Kidney epithelial cell (primary cell): ENCODE measurements at places on chromosomes 6 and 20.

DNA sequence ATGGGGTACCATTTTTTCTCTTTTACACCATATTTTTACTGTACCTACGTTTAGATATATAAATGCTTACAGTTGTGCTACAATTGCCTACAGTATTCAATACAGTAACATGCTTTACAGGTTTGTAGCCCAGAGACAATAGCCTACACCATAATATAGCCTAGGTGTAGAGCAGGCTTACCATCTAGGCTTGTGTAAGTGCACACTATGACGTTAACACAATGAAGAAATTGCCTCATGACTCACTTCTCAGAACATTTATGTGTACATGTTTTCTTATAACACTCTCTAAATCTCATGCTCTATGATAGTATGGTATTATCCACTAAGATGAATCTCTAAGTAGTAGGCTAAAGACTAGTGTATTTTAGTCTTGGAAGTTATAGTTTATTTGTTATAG lies 13.5 kb downstream of the GPR63 start:
- no peak for DNase-seq

DNA sequence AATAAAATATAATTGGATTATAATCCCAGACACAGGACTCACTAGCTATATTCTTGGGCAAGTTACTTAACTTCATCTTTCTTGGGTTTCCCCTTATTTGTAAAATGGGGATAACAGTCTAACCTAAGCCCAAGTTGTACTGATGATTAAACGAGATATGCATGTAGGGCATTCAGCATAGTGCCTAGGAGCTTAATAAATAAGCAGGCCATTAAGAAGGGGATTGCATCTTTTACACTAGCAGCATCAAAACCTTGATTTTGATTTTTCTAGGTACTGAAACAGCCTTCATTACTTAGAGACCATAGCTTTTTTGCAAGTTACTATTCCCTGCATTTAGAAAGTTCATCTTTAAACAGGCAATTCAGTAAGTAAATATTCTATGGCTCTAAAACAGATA lies 2.2 kb upstream of the QKI start:
- DNase-seq = no peak

DNA sequence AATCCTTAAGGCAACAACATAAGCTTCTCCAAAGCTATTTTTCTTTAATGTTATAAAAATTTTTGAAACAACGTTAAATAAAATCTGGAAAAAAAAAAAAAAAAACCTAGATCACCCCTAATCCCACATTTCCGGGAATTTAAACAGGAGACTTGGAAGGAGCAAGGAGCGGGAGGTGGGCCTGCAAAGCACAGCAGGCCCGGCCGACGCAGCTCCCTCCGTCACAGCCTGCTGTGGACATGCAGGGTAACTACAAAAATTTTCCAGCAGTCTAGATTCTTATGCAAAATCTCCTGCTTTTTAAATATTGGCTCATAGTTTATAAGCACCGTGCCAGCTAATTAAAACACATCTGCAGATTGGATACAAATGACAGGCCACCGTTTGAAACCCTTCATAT lies 23.5 kb downstream of the FOXF2 start:
- DNase-seq = no peak

DNA sequence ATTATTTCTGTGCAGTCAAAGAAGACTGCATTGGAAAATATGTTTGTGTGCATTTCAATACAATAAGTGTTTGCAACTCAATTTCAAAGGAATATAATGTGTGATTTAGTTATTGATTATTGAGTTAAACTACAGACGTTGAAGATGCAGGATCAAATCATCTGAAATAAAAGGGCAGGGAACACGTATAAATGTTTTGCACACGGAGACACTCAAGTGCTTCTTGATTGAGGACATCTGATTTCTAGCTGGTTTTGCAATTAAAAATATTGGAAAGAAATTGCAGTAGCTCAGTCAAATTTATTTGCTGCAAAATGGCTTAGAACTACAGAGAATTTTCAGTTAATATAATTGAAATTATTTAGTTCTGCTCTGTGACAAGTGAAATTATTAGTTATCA lies 412.7 kb downstream of the UTRN start:
- no peak for DNase-seq

GRCh38 chr6:93964321-93964720 lies 545.0 kb upstream of the EPHA7 start:
- no peak for DNase-seq

DNA sequence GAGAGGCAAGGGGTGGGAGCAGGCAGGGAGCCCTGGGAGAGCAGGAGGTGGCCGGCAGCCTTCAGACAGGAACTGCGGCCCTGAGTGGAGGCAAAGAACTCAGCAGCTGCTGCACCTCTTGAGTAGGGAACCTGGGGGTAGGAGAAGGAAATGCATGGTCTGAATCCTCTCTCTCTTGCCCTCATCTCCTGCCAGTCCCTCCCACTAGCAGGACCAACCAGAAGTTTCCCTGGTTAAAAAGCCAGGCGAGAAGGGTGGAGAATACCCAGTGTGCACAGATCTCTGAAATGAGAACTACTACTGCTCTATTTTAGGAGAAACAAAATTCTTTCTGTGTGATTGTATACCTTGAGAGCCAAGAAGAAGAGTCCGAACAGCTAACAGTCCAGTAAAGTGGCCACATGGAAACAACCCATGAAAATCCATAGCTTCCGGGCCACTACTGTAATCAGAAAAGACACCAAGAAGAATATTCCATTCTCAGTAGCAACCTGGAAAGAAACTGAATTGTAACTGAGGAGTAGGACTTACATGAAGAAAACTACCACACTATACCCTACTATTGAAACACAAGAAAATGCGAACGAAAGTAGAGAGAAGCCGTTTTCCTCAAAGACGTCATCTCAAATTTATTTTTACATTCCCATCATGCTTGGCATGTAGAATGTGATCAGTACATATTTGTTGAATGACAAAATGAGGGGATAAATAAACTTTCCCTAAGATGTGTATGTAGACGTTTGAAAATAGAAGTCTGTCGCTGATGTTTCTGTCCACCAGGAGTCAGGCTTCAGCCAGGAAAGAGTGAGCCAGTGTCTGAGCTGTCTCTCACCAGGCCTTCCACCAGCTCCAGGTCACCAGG lies 25.6 kb downstream of the WRNIP1 start:
- no peak for DNase-seq

- peak; percentile 88 for DNase-seq
These were observed 227.0 kb downstream of the BMP2 start for GRCh38 chr20:6994452-6994851.

DNA sequence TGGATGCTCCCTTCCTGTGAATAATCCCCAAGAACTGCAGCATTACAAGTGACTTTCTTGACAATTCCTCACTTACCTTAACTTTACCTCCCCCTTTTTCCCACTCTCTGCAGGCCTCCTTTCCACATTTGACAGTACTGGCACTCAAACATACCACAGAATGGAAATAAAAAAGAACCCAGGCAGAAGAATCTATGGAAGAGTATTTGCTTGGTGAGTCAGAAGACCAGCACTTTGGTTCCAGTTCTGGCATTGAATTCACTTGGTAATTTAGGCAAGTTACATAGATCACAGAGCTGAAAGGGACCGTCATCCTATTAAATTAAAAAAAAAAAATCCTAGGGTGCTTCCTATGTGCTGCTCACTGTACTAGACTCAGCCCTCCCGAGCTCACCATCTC lies 55.0 kb downstream of the BTBD9 start:
- DNase-seq = no peak

- DNase-seq = no peak
These were observed 21.2 kb downstream of the TRAM2 start for GRCh38 chr6:52555518-52556233.

- no peak for DNase-seq
These were observed 228.2 kb downstream of the KCNQ5 start for GRCh38 chr6:72850040-72850439.

GRCh38 chr6:161204866-161205557 lies 68.8 kb downstream of the AGPAT4 start:
- DNase-seq = no peak

DNA sequence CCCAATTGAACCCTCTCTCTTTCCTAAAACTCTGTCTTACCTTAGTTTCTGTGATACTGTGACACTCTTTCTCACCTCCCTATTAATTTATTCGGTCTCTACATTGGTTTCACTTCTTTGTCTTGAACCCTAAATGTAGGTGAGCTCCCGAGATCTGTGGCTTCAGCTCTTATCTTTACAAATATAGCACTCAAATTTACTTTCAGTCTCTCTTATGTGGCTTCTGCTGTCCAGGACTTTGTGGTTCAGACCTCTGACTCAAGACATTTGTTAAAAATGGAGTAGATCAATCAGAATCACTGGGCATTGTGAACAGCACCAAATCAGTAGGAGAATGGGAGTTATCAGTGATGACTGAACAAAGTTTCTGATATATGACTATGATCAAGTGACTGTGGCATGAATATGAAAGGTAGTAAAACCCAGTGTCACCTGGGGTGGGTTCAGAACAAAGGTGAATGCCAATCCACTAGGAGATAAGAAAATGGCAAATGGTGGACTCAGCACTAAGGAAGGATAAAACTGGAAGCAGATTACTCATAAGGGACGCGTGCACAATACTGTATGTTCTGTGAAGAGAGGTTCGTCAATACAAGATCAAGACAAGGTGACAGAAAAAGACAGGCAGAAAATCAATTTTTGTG lies 27.2 kb downstream of the IL17F start:
- no peak for DNase-seq

GRCh38 chr20:47576516-47577033 lies 74.9 kb downstream of the NCOA3 start:
- peak; percentile 77 for DNase-seq

DNA sequence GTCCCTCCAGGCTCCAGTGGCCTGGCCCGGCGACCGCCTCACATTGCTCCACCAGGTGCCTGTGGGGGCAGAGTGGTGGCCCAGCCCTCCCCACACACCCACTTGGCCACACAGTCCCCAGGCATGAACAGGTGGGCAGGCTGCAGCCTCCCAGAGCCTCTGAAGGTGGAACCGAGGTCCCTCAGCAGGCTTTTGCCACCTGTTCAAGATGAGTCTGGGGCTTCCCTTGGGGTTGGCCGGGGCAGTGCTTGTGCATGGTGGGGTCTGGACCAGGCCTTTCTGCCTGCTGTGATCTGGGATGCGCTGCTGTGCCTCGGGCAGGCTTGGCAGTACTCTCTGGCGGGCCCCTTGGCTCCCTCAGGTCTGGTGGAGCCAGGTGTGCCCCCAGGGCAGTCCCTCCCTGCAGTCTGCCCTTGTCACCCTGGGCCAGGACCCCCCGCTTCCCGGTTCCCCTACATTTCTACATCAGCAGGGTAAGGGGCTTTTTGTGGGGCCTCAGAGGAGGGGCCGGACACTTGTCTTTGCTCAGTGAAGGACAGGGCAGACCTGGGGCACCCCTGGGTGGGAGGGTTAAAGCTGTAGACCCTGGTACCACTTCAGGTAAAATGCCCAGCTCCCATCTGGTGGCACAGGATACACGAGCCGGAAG lies 2.7 kb upstream of the COL9A3 start:
- no peak for DNase-seq

GRCh38 chr6:33869826-33870423 lies 66.1 kb upstream of the MLN start:
- no peak for DNase-seq

GRCh38 chr20:37741570-37741969 lies 47.7 kb downstream of the CTNNBL1 start:
- no peak for DNase-seq

DNA sequence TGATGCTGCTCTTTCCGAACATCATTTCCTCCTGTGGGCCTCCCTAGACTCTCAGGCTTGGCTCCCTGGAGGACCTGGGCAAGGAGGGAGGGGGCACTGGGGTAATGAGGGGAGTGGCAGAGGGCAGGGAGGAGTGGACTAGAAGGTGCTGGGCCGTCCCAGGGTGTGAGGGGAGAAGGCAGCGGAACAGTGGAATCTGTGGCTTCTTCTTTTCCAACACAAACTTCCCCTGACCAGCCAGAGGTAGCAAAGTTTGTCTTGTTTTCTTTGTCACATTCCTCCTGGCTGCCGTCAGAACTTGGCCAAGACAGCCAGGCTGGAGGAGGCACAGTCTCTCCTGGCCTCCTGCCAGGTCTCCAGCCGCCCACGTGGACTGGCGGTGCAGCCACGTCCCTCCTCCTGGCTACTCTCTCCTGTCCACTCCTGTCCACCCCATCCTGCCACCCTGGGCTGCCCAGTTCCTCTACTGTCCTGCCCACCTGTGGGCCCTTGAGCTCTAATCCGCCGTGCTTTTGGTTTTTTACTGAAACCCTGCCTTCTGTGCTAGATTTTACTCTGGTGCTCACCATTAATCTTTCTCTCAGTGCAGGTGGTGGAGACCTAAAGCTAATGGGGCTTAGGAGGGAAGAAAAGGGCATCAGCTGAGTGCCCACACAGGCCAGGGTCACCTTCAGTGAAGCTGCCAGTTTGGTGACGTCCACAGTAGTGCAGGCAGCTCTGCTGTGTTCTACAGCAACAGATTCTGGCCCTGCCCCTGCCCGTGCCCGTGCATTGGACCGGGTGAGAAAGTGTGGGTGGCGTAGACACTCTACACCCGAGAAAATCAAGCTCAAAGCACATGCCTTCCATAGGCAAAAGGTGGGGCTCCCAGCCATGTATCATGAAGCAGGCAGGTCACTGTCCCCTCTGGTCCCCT lies 2.8 kb upstream of the CDSN start:
- no peak for DNase-seq

DNA sequence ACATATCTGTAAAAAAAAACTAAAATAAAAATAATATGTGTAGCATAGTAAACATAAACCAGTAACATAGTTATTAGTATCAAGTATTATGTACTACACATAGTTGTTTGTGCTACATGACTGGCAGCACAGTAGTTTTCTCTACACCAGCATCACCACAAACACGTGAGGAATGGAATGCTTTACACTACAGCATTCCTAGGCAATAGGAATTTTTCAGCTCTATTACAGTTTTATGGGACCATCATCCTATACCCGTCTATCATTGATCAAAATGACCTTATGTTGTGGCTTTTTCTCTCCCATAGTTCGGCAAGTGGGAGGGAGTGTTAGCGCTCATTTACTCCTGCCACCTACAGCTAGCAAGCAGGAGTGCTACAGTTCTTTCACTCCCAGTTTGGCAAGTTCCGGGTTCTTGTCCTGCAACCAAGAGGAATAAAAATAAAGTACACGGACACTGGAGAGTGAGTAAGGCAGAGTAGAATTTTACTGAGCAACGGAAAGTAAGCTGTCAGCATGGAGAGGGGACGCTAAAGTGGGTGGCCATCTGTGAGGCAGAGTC lies 196.8 kb upstream of the HSF2 start:
- DNase-seq = no peak

DNA sequence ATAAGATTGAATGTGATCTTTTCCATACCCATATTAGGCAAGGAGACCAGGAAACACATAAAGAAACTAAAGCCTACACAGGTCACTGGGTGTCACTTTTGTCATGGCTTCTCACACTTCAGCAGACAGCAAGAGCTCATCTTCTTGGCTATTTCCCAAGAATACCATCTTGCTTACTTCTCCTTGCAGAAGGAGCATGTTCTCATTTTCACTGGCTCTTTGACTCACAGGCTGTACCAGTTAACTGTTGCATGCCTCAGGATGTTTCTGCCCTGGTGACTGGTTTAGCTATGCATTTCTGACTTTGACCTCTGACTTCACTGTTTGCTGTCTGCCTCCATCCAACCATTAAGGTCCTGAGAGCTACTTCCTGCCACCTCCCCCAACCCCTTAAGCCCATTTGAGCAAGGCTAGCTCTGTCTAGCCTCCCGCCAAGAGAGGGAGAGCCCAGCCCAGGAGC lies 40.3 kb upstream of the OGFRL1 start:
- peak; percentile 94 for DNase-seq

- DNase-seq = peak; percentile 9
These were observed 61.9 kb upstream of the OPRM1 start for GRCh38 chr6:153976921-153977693.
